Stimulated activated naive B cell treated with anti-CD40 and anti-IgM and Interleukin-4, amounts not matched to agents 10 μg/mL and 1 μg/mL and 100 μg/mL, for 72 hours (primary cell): ENCODE measurements at places on chromosomes 1 and 21.

DNA sequence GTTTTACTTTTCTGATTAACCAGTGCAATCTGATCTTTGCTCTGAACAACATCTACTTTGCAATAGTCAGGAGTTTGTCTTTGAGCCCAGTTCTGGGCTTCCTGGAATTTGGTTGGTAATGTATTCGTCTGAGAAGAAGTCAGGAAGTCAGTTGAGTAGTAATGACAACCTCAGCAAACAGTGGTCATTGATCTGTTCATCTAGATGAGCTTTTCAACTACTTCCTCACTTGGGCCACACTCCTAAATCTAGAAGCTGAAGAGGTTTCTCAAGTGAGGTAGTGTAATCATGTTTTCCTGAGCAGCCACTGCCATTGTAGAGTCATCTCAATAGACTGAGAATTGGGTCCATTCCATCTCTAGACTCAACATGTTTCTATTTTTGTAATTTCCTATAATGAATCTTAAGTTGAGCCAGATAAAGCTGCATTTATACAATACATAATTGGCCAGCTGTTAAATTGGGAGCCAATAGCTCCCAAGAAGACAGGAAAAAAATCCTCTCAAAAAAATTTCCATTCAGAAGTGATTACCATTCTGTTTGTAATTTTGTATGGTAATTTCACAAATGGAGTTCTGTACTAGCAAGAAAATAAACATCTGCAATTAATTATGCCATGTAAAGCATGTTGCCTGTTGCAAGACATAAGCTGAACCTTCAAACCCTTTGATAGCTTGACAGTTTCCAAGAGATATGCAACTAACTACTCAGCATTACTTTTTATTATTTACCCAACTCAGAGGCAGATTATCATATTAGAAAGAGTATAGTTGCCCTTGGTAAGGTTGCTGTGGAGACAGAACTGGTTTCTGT lies 49.6 kb downstream of the WDR64 start:
- no peaks in the 10 kb centered on the region for H3K27me3 ChIP-seq
- H3K4me1 ChIP-seq = no peaks in the 10 kb centered on the region
- no peaks in the 10 kb centered on the region for H3K36me3 ChIP-seq
- H3K27ac ChIP-seq = no peak overlapping the region
- no peak overlapping the region for H3K4me3 ChIP-seq

DNA sequence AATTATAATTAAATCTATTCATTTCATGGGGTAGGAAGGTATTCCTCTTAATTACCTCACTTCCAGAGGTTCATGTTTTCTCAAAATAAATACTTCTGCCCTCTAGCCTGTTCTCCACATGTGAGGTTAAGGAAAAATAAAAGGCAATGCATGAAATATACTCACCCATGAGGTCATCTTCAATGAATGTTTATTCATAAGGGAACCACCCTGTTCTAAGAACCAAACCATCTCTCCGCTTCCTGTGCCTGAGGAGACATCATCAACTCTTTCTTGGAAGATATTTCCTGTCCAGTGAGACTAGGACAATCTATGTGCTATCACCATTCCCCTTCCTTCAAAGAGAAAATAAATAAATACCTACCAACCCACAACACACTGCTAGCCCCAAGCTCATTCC lies 513.7 kb upstream of the PLXNA2 start:
- no peak overlapping the region for H3K27ac ChIP-seq
- no peaks in the 10 kb centered on the region for H3K27me3 ChIP-seq
- DNase-seq = no peak
- H3K4me1 ChIP-seq = no peaks in the 10 kb centered on the region
- H3K36me3 ChIP-seq = no peaks in the 10 kb centered on the region

- no peak overlapping the region for H3K27ac ChIP-seq
- no peaks in the 10 kb centered on the region for H3K36me3 ChIP-seq
- H3K4me1 ChIP-seq = peaks cover 38% of the 10 kb centered on the region
- peaks cover 10% of the 10 kb centered on the region for H3K27me3 ChIP-seq
- H3K4me3 ChIP-seq = peak overlapping the region; percentile 18
- no peak for DNase-seq
Observed at GRCh38 chr1:866095-866494, 57.6 kb upstream of the SAMD11 start.

DNA sequence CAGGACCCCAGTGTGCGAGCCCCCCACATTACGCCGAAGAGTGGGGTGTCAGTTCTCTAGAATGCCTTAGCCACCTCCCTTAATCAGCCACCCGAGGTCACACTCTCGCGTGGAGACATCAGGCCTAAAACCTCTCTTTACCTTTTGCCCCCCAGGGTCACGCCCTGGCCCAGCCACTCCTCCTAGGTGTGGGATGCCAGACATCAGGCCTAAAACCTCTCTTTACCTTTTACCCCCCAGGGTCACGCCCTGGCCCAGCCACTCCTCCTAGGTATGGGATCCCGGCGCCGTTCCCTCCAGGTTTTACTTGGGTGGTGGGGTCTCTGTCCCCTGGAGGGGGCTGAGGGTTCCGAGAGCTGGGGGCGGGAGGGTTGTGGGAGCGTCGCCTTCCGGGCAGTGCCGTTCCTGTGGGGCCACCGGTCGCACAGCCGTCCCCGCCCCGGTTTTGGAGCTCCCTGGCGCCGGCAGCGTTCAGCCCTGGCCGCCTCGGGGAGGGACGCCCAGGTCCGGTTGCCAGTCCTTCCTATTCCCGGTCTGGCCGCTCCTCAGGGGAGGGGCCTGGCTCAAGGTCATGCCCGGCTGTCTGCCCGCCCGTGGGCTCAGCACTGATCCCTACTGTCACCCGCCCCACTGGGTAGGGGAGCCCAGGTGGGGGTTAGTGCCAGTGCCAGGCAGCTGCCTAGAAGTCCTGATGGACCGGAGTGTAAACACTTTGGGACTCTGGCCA lies 882 bp downstream of the VPS13D start:
- peaks cover 12% of the 10 kb centered on the region for H3K4me1 ChIP-seq
- H3K36me3 ChIP-seq = peaks cover 3% of the 10 kb centered on the region
- peak overlapping the region; percentile 81 for H3K27ac ChIP-seq
- peak overlapping the region; percentile 86 for H3K4me3 ChIP-seq
- no peak for DNase-seq

DNA sequence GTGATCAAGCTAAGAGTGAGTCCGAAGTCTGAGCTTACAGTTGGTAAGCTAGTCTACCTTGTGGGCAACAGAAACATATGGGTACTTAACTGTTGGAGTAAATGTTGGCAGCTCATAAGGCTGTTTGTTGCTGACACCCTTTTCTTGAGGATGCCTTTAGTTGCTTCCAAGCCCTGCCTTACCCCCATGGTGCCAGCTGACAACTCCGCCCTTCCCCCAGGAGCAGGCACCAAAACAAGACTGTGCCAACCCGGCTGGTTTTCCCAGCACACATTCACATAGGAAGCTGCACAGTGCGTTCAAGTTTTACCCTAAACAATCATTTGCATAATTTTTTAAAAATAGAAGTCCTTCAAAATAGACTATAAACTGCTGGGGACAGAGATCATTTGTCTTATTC lies 150.2 kb upstream of the LMO4 start:
- no peak overlapping the region for H3K4me3 ChIP-seq
- H3K27me3 ChIP-seq = peaks cover 14% of the 10 kb centered on the region
- H3K27ac ChIP-seq = no peak overlapping the region
- DNase-seq = no peak
- H3K4me1 ChIP-seq = peaks cover 13% of the 10 kb centered on the region

DNA sequence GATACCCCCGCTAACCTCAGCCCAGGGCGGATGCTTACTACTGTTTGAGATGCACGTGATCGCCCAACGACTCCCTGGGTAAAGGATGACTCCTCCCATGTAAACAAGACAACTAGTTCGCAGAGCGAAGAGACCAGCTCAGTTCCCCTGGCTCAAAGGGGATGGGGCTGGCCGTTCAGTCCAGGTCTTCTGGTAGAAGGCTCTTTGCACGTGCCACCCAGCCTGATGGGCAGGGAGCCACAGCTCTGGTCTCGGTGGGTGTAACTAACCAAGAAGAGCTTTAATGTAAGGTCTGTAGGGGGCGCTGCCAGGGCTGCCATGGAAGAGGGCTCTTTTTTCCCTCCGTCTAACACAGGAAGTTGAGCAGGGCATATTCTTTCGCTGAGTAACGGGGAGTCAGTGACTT lies 49.4 kb upstream of the PARP1 start:
- H3K36me3 ChIP-seq = no peaks in the 10 kb centered on the region
- peak overlapping the region; percentile 50 for H3K4me3 ChIP-seq
- peaks cover 18% of the 10 kb centered on the region for H3K4me1 ChIP-seq
- no peak for DNase-seq
- no peak overlapping the region for H3K27ac ChIP-seq

GRCh38 chr1:172704001-172704400 lies 45.1 kb downstream of the FASLG start:
- no peaks in the 10 kb centered on the region for H3K36me3 ChIP-seq
- peaks cover 13% of the 10 kb centered on the region for H3K4me1 ChIP-seq
- H3K27ac ChIP-seq = no peak overlapping the region
- no peak for DNase-seq
- no peaks in the 10 kb centered on the region for H3K27me3 ChIP-seq
- H3K4me3 ChIP-seq = no peak overlapping the region
